Gastrocnemius medialis (tissue), 4 donors: ENCODE measurements at places on chromosomes 13 and 19. TPM values are rescaled to one million over a fixed set of nuclear protein-coding genes. Genes with fewer than 3 reads are reported as not detected.

GFY gene
- total RNA-seq, result not detected

CLDND2 gene
- not detected for total RNA-seq

NLRP4 gene
- not detected for total RNA-seq

PROZ gene
- not detected for total RNA-seq

SLC25A41 gene
- total RNA-seq, result 0.42 TPM

FGF22 gene
- total RNA-seq, result not detected

C19orf53 gene
- total RNA-seq, result 158 TPM

SLC25A23 gene
- 67.7 TPM for total RNA-seq

ZNF101 gene
- total RNA-seq, result 9.7 TPM

RASA3 gene
- total RNA-seq, result 3.4 TPM

NKPD1 gene
- not detected for total RNA-seq

DNA sequence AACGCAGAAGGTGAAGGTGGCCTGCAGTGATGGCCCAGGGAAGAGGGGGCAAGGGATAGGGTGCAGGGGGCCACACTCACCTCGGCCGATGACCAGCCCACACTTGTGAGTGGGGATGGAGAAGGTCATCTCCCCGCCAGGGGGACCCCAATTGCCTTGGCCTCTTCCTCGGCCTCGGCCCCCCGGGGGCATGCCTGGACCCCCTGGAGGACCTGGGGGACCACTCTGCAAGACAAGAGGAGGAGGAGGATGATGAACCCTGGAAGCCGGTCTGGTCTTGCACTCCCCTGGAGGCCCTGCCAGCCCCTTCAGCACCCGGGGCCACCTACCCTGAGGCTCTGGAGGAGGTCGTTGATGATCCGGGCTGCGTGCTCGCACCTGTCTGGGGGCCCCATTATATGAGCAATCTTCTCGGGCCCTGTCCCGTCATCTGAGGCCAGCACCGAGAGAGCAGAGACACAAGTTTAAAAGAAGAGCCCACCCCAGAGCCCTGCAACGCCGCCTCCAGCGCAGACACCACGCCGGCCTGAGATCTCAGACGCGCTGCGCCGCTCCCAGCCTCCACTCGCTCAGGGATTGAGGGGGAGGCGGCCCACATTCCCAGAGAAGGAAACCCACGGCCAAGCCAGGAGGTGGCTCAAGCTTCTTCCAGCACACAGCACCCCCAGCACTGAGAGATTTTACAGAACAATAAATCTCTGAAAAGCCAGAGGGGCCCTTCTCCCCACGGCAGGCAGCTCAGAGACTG lies 7.8 kb downstream of the KHSRP start:
- no peak for DNase-seq

GRCh38 chr19:10565028-10565566 lies 713 bp downstream of the KRI1 start:
- no peak for DNase-seq

GRCh38 chr13:47929156-47929555 lies 71.9 kb downstream of the SUCLA2 start:
- no peak for DNase-seq

- DNase-seq, result no peak
Measured at GRCh38 chr13:51827254-51827653, 17.7 kb downstream of the TMEM272 start.

GRCh38 chr19:1074544-1075283 lies 7.7 kb downstream of the ARHGAP45 start:
- peak; percentile 36 for DNase-seq

DNA sequence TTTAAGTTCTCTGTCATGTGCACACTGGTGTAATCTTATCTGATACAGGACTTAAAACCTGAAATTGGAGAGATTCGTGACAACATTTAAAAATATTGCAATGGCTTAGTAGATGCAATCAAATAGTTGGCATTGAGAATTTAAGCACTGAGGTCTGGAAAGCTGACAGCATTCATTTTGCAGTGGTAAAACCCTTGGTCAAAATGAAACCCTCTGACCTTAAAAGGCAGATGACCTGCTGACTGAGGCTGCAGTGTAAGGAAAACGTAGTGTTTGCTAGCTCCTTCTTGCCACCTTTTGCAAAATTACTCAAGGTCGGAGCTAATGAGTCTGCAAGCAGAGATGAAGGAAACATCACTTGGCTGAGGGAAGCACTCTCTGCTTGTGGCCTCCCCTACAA lies 150.6 kb downstream of the KCTD12 start:
- DNase-seq, result no peak

DNA sequence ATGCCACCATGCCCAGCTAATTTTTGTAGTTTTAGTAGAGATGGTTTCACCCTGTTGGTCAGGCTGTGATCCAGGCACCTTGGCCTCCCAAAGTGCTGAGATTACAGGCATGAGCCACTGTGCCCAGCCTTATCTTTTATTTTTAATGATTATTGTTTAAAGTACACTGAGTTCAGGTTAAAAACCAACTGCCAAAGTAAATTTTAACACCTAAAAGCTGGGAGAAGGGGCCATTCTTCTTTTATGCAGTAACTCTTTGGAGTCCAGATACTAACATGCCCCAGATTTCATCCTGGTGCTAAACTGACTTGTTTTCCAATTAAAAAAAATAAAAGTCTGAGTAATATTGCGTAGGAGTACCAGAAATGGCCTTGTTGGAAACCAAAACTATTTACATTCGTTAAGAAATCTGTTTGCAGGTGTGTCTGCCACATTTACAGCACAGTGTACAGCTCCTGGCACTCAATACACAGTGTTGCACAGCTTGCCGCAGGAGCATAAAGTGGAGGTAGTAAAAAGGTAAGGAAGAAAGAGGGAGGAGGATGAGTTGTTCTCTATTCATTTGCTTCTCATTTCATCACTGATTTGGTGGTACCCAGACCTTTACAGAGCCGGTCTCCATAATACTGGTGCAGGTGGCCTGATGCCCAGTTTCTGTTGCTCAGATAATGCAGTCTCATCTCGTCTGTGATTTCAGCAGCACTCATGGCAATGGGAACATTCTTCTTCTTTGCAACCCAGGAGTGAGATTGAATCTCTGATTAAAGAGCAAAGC lies 108.9 kb downstream of the PCCA start:
- no peak for DNase-seq

GRCh38 chr13:32857077-32857476 lies 159.1 kb upstream of the KL start:
- no peak for DNase-seq

- peak; percentile 50 for DNase-seq
Measured at GRCh38 chr13:30388406-30389283, 33.6 kb upstream of the UBE2L5 start.

DNA sequence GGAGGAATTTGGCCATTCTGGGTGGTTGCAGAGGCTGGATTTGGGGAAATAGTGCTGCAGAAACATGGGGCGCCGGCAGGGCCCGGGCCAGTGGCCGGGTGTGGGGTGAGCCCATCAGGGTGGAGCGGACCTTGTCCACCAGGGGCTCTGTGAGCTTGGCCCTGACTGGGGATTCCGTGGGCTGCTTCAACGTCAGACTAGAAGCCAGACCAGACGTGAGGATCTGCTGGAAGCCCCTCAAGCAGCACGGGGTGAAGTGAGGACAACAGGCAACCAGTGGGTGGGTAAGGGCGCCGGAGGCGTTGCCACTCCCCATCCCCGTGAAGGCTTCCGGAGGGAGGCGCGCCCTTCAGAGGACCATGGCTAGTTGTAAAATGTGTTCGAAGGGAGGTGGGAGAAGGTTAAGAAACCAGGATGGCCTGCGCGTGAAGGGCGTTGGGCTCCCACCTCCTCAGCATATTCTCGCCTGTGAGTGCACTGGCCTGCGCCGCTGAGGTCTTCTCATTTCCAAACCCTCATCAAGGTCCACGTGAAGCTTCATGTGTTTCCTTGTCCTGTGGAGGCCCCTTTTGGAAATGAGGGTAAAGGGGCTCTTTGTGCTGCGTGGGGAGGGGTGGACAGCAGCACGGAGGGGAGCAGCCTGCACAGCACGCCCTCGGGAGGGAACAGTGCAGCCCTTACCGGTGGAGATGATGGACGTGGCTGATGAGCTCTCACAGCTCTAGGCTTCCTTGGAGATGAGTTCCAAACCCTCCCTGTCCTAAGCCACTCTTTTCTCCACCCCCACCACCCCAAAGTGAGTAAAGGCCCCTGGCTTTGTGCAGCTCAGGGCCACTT lies 8.3 kb downstream of the TEX29 start:
- no peak for DNase-seq

GRCh38 chr19:4870025-4870700 lies 2.7 kb upstream of the PLIN3 start:
- peak; percentile 75 for DNase-seq

- no peak for DNase-seq
Measured at GRCh38 chr13:40931719-40932118, 87.4 kb downstream of the ELF1 start.

DNA sequence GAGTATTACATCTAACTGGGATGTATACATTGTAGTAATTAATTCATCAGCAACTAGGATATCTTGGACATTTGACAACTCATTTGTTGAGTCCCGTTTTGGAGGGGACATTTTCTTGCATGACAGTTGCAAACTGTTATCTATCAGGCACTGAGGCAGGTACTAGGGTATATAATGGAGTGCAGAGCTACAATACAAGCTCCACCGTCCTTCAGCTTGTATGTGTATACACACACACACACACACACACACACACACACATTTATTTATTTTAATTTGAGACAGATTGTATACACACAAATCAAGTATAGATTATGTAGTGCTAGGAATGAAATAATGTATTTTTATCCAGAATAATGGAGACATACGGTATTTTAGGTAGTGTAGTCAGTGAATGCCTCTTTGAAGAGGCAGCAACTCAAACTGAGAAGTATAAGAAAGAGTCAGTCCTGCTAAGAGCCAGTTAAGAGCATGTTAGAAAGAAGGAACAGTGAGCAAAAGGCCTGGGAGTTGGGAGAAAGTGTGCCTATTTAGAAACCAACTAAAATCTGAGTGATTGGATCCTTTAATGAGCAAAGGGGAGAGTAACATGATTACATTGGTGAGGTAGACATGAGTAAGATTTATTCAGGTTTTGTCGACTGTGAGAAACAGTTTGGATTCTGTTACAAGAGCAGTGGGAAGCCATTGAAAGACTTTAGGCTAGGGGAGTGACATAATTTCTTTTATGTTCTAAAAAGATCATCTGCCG lies 74.5 kb downstream of the NBEA start:
- no peak for DNase-seq

- no peak for DNase-seq
Measured at GRCh38 chr13:113358653-113359190, 5.2 kb downstream of the GRTP1 start.

DNA sequence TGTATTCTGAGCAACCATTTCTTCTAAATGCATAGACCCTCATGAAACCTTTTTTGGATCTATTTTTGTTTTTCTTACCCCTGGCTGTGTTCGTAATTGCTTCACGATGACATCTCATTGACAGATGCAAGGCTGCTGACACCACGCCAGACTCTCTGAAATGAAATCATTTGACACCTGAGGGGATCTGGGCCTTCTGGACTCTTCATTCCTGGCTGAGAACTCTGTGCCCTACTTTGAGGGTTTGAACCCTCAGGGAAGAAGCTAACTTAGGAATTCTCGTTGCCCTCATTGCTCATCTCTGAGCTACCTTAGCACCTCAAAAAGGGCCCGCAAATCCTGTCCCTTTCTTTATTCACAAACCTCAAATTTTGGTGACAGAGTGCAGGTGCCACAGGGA lies 40.5 kb upstream of the NBEA start:
- DNase-seq, result no peak

DNA sequence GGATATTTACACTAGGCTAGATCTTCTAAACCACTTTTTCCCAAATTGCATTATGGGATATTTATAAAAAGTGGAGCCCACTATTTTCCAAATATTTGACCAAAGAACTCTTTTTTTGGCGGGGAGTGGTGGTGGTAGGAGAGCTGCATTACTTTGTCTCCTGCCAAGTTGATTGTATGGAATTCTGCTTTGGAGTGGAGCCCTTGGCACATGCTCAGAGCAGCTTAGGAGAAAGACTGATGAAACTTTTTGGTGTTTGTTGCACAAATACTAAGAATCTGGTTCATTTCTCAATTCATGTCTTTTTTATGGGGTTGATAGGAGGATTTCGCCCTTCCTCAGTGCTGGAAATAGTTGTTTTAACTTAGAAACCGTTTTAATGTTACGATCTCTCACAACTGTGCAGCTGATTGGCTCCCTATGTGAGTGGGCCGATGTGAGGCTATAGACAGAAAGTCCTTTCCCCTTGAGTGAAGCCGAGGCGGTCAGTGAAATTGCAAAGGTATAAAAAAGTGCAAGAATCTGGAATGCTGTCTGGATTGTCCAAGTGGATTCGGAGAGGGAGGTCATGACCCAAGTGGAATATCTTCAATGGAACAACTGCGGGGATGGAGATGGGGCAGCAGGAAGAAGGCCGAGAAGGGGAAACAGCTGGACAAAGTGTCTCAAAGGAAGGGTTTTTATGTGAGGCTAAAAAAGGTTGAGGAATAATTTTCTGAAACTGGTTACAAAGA lies 415.9 kb downstream of the FGF9 start:
- DNase-seq, result no peak

GRCh38 chr13:85828094-85828684 lies 29.0 kb upstream of the SLITRK6 start:
- no peak for DNase-seq

- DNase-seq, result no peak
Measured at GRCh38 chr13:73708393-73708985, 425.7 kb downstream of the KLF12 start.

DNA sequence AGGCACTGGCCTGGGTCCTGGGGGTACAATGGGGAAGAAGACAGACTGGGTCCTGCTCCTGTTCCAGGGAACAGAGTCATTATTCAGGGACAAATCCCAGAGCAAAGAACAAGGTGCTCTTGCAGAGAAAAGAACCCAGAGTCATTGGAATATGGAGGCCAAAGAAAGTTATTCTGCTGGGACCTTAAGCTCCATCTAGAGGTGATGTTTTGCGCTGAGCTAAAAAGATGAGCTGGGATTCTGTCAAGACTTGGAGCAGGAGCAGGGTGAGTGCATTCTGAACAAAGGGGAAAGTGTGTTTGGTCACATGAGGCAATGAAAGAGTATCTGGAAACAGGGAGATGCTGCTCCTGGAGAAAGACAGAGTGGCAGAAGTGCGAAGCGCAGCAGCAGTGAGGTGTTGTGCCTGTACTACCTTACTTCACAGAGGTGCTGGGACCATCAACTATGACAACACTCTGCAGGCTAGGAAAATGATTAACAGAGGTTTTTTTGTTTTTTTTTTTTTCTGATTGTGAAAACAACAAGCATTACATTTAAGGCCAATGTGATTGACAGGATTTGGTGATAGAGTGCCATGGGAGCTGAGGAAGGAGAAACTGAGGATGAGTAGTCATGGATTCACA lies 95.3 kb upstream of the TNFSF11 start:
- no peak for DNase-seq

GRCh38 chr13:26225896-26226617 lies 3.9 kb upstream of the RNF6 start:
- DNase-seq, result no peak

DNA sequence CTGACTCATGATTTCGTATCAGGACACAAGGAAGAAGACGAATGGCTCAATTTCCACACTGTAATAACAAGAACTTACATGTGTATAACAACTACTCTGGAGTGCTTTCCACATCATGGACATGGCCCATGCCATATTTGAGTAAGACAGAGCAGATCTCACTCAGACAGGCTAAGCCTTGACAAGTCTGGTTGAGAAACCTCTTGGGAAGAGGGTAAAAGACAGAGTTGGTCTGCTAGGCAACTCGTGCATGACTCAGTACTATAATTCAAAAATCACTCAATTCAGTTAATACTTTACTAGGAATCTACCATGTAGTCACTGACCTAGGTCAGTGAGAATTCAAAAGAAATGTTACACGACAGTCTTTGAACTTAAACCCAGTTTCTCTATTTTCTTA lies 5.7 kb upstream of the THSD1 start:
- no peak for DNase-seq
